ENCODE measurements at places on chromosomes 11 and 22.

DNA sequence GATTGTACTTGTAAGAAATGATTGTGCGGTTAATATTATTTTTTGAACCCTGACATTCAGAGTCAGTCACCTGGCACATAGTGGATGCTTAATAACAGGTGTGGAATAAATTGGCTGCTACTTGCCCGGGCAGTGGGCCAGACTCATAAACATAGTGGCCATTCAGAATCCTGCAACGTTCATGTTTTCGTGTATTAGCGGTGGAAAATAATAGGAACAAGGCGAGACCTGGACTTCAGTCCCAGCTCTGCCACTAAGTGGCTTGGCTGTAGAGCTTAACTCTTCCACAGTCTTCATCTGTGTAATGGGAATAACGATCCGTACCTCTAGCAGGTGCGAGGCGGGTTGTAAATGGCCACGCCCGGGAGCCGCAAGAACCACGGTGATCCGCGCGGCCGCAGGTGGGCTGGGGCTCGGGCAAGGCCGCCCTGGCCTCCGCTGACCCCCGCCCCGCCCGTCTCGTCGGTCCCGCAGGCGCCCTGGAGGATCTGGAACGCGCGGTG, 761 bp upstream of the TMEM25 start:
- DNase-seq = peak; percentile 93

GRCh38 chr11:12170984-12171383, 60.6 kb downstream of the MICAL2 start:
- peak; percentile 32 for DNase-seq

- no peak for DNase-seq
Measured at GRCh38 chr11:102920118-102920684, 35.3 kb downstream of the MMP13 start.

DNA sequence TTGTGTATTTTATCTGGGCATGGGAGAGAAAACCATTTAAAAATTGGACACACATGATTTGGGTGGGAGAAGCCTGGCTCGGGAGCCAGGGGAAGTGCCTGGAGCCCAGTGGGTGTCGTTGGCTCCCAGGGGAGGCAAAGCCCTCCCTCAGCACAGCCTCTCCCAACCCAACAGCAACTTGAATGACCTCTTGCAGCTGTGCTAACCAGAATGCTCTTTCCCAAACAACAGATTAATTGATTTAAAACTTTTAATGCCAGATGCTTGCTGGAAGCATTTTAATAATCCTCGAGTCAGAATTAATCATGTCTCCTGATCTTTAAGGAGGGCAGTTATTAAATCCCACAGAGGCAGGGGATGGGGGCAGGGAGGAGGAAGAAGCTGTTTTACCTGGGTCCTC, 401.6 kb downstream of the BUD13 start:
- DNase-seq = peak; percentile 92

GRCh38 chr11:507727-508515, 879 bp upstream of the RNH1 start:
- DNase-seq = no peak

- DNase-seq = peak; percentile 98
Measured at GRCh38 chr11:94513091-94513490, 830 bp downstream of the C11orf97 start.

DNA sequence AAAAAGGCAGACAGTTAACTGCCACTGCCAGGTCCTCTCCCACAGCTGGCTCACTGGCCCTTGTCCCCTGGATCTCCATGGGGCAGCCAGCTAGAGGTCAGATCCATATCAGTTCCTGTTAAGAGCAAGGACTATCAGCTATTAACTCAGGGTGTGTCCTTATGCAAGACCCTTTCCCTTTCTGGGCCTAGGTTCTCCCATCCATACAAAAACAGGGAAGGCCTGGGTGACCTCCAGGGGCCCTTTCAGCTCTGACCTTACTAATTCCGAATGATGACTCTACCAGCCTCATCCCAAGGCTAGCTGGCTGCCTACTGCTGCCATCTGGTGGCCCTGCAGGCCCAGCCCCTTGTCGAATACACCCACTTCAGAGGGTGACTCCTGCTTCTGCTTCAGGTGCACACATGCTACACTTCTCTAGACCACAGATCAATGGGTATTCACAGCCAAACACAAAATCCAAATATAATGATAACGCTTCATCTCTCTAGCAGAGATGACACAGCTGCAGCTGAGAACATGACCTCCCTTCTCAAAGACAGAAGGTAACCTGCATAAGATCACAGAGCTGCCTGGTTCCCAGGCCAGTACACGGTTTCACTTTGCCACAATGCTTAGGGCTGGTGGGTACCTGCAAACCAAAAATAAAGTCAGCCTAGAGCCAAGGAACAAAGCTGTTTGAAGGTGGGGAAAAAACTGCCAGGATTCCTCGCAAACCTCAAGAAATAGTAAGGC, 34.1 kb downstream of the SERGEF start:
- DNase-seq = peak; percentile 63

- no peak for DNase-seq
Measured at GRCh38 chr11:29224739-29225384, 792.0 kb downstream of the KCNA4 start.

DNA sequence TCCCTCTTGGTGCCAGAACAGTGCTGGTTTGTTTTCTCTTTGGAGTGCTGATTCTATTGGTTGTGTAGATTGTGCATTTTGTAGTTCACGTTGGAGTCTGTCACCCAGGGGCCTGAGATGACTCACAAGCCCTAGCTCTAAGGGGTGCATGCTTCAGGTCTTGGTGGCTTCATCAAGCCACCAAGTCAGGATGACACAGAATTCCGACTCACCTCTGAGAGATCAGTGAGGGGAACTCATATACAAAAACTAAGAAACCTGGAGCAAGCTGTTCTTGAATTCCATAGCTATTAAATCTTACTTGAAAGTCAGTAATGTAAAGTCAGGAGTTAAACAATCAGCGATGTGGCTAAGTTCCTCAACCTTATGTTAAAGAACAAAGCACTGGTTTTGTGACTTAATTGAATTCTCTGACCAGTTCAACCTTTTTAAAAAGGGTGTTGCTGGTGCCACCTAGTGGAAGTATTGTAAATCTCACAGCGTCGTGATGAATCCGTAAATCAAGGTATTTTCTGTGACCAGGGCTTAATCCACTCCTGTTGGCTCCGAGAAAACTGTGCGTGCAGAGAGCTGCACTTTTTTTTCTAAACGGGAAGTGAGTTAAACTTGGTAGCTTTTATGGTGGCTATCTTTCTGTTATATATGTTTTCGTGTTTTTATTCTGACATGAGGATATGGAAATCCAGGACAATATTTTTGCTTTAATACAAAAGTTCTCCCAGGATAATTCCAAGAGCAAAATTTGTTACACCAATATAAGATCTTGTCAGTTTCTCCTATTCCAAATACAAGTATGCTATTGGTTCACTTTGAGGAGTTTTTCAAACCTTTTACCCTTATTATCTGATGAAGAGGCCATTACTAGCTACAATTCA, 14.6 kb downstream of the MMP13 start:
- DNase-seq = peak; percentile 84

DNA sequence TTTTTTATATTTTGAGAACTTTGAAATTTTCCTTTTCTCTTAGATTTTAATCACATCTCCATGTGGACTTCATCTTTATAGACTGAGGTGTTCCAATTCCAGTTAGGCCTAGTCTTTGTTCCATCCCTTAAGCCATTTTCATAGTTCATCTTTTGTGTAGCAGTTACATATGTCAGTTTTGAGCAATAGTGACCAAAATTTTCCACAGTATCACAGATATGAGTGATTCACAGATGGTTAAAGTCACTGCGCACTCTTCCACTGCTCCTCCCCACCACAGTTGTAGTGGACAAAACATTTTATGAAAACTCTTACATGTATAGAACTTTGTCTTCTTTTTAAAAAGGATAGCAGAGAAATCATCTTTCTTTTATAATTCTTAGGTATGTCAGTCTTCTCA, 42.8 kb downstream of the YAP1 start:
- DNase-seq = no peak

GRCh38 chr11:1534682-1535081, 37.4 kb downstream of the DUSP8 start:
- DNase-seq = no peak

DNA sequence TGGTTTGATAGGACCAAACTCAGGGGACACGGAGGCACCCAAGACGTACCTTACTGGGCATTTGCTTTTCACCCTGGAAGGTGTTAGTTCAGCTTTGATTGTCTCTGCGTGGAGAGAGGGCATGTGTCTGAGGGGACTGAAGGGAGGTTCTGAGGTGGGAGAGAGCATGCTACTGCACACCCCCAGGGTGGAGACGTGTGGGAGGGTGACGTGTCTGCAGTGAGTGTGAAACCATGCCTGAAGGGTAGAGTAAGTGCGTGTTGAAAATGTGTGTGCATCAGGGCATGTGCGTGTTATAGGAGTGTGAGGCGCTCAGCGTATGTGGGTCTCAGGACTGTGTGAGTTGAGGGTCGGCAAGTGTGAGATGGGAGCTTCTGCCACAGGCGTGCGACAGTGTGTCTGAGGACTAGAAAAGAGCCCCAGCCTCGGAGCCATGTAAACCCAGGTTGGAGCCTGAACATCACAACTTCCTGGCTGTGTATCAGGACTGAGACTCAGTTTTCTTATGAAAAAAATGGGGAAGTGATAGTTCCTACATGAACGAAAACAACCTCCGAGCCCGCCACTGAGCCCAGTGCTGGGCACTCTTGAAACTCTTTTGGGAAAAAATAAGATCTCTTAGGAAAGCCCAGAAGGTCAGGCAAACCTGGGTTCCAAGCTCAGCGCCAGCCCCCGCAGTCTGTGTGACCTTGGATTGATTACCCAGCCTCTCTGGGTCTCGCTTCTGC, 11.8 kb upstream of the KCNJ11 start:
- no peak for DNase-seq

DNA sequence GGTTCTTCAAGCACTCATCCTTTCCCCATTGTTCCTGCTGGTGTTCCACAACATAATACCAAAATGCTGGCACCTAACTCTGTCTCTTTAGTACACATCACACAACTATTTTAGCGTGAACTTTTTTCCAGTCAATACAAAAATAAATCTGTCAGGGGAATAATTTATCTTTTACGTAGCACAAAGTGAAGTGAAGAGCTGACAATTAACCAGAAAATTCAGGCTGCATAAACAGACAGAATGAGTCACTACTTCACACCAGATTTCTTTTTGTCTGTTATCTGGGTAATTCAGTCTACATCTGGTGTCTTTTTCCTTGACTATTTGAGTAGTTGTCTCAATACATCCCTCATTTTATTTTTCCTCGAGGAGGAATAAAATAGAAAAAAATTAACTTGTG, 7.9 kb upstream of the ETS1 start:
- peak; percentile 69 for DNase-seq

DNA sequence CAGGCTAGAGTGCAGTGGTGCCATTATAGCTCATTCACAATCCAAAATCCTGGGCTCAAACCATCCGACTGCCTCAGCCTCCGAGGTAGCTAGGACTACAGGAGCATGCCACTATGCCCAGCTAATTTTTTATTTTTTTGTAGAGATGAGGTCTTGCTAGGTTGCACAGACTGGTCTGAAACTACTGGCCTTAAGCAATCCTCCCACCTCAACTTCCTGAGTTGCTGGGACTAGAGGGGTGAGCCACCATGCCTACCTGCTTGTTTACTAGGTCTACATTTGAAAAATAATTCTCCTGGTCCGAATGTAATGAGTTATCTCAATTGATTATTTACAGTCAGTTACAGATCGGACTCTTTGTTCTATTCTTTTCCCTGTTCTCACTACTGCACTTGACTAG, 22.0 kb downstream of the TAF1D start:
- no peak for DNase-seq

DNA sequence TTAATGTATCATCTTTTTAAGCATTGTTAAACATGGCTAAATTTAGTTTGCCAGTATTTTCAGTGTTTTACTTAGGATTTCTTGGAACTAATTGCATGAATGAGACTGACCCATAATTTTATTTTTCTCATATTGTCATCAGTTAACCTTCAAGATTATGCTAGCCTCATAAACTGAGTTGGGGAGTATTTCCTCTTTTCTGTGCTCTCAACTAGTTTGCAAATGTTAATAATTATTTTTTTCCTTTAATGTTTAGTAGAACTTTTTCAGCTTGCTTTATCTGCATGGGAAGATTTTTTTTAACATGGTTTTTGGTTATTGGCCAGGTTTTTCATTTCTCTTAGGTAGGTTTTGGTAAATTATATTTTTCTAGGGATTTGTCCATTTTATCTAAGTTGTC, 235.4 kb upstream of the SESN3 start:
- DNase-seq = no peak

DNA sequence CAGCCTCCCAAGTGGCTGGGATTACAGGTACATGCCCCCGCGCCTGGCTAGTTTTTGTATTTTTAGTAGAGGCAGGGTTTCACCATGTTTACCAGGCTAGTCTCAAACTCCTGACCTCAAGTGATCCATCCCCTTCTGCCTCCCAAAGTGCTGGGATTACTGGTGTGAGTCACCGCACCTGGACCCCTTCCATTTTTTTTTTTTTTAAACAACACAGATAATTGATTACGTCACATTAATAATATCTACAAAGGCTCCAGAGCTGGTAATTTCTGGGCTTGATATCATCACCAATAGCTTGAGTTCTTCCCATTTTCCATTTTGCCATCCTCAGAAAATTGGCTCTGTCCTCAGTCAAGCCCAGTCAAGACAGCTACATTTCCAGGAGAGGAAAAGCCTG, 7.2 kb downstream of the TTLL1 start:
- DNase-seq = no peak

DNA sequence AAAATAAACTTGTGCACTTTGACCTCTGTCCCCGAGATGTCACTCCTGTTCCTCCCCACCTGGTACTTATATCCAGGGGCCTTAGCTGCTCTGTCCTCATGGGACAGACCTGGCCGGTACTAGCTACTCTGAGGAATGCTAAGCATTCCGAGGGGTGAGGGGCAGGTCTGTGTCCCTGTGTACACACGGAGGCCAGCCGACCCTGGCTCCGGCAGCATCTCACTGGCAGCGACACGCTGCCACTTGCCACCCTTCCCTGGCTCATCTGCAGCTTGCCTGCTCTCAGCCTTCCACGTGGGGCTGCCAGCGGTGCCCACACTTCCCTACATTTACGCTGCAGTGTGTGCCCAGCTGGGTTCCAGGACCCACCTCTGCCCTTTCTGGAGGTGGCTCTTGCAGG, 21.6 kb upstream of the TEF start:
- no peak for DNase-seq

- DNase-seq = peak; percentile 83
Measured at GRCh38 chr11:133793271-133794035, 51.9 kb downstream of the SPATA19 start.

DNA sequence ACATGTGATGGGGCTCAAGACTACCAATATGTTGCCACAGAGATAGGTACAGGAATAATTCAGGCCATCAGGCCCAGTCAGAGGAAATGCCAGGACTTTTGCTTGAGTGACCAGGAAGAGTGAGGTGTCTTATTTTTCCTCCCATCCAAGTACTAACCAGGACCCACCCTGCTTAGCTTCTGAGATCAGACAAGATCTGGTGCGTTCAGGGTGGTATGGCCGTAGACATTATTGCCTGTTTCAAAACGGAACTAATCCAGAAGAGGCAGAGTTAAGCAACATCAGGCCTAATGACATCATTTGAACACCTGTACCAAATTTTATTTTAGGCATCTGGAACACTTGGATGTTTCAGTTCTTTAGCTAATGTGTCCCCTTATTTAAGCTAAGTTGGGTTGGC, 205.5 kb upstream of the POU2AF2 start:
- no peak for DNase-seq

- peak; percentile 56 for DNase-seq
Measured at GRCh38 chr11:76216536-76217325, 10.4 kb upstream of the WNT11 start.

Data from NCI-H69 (cell line).